ENCODE measurements at places on chromosomes 11 and 22.
A peak's percentile ranks its signal among the peaks of the same experiment; 100 is the strongest.

DNA sequence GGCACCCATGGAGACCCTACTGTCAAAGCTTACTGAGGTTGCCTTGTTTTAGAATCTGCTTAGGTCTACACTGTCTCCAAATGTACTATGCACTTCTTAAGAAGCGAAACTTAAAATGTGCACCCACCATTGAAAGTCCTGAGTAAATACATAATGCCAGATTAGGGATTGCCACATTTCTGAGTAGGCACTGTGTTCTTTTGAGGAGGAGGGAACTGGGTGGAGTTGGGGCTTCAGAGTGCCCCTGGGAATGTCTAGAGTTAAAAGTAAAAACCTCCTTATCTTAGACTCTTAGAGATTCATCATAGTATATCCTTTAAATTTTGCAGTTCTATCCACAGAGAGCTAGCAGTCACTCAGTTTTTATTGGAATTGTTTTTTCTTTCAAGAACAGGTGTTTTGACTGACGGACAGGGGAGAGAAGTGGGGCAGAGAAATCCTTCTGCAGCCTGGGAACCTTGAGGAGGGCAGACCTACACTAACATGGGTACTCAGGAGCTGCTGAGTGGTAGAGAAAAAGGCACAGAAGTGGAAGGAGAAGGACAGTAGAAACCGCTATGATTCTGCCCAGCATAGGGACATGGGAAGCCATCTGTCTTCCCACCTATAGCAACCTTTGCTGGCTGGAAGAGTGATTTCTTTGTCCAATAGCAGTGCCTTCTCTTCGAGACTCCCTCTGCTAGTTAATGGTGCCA, 33.4 kb upstream of the MICAL2 start:
- DNase-seq: no peak

DNA sequence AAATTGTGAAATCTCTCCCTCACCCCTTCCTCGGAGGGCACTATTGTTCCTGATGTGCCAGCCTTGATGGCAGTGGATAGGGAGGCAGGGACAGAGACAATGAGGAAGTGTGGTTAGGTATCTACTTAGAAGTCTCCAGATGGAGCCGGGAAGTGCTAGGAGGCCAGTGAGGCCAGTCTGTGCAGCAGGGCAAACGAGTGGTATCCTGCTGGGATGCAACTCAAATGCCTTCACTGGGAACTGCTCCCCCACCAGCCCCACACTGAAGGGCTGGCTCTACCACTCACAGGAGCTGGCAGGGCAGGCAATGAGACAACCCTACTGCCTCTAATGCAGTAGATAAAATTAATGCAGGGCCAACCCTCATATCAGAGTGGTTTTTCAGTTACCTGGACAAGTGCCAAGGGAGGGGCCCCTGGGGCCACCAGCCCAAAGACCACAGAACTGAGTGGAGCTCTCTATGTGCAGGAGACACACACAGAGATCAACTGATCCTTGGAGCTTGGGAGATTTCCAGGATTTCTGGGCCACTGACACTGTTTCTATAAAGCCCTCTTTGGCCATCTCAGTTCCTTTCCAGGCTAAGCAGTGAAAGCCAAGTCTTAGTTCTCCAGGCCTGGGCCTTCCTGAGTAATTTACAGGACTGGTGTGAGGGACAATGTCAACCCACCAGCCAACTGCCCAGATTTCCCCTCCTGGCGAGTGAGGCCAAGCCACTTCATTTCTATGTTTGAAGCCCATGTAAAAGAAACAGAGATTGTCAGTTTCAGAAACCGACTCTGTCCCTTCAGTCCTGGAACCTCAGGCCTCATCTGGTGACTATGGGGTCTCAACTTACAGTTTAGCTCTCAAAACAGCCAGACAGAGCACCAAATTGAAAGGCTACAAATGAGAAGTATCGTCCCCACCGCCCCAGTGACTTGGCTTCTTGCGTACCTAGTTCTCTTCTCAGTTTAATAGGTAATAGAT, 4.1 kb downstream of the MIF start:
- DNase-seq: no peak

DNA sequence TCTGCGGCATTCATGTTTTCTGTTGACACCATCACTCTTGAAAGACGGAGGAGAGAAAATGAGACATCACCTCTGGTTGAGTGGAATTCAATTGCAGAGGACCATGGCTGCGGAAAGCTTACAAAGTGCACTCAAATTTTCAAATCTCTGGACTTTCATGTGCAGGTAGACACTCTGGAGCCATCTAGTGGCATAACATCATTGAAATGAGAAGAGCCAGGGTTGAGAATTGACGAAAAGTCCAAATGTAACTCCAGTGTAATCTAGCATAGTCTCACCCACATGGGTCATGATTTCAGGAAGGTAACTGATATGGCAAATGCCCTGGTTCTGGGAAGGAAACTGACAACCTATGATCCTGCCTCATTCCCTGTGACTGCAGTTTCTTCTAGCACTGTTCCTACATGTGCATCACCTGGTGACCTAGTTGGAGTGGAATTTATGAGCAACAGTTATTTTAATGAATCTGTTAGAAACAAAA, 687.8 kb downstream of the KCNA4 start:
- no peak for DNase-seq

DNA sequence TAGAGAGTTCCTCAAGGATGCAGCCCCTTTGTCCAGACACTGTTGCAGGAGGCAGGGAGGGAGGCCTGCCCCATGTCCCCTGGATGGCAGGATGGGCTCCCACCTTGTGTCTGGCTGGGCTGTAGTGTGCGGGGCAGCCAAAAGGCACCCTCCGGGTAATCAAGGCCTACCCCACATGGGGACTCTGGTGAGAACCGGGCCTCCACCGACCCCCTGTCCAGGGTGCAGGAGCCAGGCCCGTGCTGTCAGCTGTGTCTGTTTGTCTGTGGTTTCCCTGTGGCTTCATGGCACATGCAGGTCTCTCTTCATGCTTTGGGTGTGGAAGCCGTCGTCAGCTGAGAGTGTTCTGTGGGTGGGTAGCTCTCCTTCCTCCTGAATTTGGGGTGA, 1240.9 kb downstream of the BRD1 start:
- DNase-seq: no peak

DNA sequence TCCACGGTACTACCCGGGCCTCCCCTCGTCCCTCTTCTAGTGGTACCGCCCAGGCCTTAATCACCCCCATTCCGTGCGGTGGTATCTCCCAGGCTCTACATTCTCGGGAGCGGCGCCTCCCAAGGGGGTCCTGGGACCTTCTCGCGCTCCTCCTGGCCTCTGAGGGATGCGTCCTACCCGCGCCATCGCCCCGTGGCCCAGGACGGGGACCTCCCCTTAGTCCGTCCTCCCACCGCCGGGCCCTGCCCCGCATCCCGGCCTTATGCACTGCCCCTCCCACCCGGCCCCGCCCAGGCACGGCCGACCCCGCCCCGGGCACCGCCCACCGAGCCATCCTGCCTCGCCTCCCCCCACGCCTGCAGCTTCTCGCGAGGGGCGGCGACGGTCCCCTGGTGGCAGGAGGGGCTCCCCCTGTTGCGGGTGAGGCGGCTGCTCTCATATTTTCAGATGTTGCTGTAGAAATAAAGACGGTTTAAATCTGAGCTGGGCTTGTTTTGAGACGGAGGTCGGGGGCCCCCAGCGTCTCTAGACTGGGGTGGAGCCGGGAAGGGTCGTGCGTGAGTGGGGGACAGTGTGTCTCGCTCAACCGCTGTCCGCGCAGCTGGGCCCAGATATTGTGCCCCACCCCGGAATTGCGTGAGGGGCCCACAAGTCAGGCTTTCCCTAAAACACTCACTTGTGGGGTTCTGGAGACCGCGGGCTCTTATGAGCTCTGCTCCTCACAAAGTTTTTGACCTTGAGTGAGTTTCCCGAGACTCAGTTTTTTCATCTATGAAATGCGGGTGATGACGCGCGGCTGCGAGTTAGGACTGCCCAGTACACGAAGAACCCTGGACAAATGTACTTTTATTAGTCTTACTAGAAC, 828 bp upstream of the RAB1B start:
- DNase-seq: peak; percentile 83

- no peak for DNase-seq
Measured at GRCh38 chr22:26477341-26477731, 6.2 kb downstream of the HPS4 start.

- no peak for DNase-seq
Measured at GRCh38 chr11:62923601-62924411, 2.6 kb upstream of the CHRM1 start.

DNA sequence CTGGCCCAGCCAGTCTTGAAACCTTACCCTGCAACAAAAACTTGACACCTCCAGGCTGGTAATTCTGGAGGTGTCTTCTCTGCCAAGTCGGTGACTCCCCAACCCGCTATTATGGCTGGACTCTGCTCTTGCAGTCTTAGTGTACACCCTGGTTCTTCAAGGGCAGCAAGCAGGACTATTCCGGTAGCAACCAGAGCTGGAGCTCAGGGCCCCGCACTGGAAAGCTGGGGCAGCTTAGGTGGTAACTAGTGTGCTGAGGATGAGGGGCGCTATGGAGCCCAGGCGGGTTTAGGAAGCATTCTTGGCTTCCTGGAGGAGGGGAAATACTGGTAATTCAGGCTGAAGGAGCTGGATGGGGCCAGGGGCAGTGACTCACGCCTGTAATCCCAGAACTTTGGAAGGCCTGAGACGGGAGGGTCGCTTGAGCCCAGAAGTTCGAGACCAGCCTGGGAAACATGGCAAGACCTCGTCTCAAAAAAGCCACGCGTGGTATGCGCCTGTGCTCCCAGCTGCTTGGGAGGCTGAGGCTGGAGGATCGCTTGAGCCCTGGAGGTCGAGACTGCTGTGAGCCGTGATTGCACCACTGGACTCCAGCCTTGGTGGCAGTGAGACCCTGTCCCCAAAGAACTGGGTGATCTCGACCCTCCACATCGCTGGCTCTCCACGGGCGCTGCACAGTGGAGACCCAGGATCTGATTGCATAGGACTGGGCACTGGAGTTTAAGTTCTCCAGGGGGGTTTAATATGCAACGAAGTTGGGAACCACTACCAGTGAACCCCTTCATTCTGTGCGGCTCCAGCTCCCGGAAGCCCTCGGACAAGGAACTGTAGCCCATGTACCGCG, 10.6 kb upstream of the AIFM3 start:
- DNase-seq: no peak

GRCh38 chr11:116467823-116468222, 305.0 kb downstream of the BUD13 start:
- DNase-seq: no peak

DNA sequence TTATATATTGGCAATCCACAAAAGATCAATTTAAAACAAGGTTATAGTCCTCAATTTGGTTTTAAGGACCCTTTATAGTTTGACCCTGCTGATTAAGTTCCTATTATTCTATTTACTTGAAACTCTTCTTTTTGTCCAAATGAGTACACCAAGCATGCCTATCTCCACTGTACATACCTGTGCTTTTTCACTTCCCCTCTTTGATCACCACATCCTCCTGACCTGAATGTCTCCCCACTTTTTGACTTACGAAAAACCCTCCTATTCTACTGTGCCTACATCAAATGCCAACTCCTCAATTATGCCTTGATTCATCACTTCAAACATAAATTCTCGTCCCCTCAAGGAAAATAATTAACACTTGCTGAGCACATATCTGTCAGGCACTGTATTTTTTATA, 113.5 kb downstream of the SOX6 start:
- no peak for DNase-seq

- DNase-seq: no peak
Measured at GRCh38 chr22:24402460-24403192, 24.8 kb upstream of the ADORA2A start.

GRCh38 chr11:57668434-57668782, 494 bp downstream of the ZDHHC5 start:
- DNase-seq: no peak

- no peak for DNase-seq
Measured at GRCh38 chr11:32056438-32056837, 34.4 kb upstream of the RCN1 start.

- peak; percentile 59 for DNase-seq
Measured at GRCh38 chr11:34356913-34357700, 703 bp downstream of the ABTB2 start.

GRCh38 chr11:102927624-102927990, 27.9 kb downstream of the MMP13 start:
- no peak for DNase-seq

DNA sequence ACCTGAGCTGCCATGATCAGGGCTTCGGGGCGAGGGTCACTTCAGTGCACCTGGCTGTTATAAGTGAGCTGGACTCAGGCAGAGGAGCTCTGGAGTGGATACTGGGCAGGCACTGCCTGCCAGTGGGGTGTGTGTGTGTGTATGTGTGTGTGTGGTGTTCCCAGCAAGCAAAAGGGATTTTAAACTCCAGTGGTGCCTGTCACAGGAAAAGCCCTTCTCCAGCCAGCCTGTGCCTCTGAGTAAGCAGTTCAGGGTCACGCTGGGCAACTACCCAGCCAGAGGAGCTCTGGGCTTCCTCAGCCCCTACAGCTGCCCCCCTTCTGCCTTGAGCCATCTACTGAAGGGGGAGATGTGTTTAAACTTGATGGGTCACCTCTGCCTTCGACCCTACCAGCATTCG, 109.0 kb downstream of the OSBP2 start:
- DNase-seq: no peak

- no peak for DNase-seq
Measured at GRCh38 chr11:127059286-127059685, 58.7 kb upstream of the KIRREL3 start.

GRCh38 chr11:17519061-17519885, 24.9 kb downstream of the USH1C start:
- DNase-seq: no peak

- peak; percentile 70 for DNase-seq
Measured at GRCh38 chr11:441418-442274, at the start of gene ANO9. TSS of gene ANO9 (minus strand) at chr11:442011. CDS start at chr11:441926, 85 bp downstream.

GRCh38 chr11:110778343-110778742, 66.1 kb upstream of the ARHGAP20 start:
- no peak for DNase-seq

- no peak for DNase-seq
Measured at GRCh38 chr11:126465573-126466188, 110.2 kb downstream of the ST3GAL4 start.
